ENCODE measurements at places on chromosomes 11 and 22. TPM values are rescaled to one million over a fixed set of nuclear protein-coding genes. Genes with fewer than 3 reads are reported as not detected.
A peak's percentile ranks its signal among the peaks of the same experiment; 100 is the strongest.

DNA sequence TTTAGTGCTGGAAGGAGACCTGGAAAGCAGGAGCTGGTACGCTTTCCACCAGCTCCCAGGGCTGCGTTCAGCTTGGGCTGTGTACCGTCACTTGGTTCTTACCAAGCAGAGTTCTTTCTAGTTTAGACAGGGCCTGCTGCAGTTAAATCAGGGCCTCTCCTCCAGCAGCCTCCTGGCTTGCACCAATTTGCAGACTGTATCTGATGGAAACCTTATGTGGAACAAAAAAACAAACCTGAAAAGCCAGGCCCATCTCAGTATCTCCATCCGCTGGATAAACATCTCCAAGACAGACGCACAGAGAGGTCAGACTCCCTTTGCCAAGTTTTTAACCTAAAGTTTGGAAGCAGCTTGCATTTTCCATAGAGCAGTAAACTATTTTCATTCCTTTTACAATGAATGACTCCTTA is 288.6 kb upstream of the SORL1-AS1 start:
- peak; percentile 67 for DNase-seq

DNA sequence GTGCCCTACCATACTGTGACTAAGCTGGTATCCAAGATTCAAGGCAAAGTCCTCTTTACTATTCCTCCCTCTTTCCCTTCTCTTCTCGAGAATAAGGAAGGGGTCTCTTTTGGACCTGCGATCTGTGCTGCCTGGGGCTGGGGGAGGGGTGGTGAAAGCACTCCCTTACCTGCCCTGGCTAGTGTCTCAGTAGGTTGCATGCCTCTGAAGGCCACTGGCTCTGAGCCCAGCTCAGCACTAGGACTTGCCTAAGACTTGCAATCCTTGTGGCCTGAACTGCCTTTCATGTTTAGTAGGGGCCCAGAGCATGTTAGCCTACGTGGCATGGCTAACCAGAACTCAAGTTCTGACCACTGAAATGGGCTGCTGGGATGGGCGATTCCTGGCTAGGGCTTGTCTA is 13.0 kb upstream of the REXO2 start:
- DNase-seq, result no peak

GRCh38 chr11:103768816-103769215 is 267.6 kb upstream of the DDI1 start:
- no peak for DNase-seq

GRCh38 chr11:7691759-7692350 is 14.4 kb downstream of the OVCH2 start:
- DNase-seq, result no peak

The API5 gene
- polyA plus RNA-seq, result 125 TPM

The APOBEC3H gene
- polyA plus RNA-seq, result not detected

Measured in renal pelvis (tissue), 12 donors.